ENCODE measurements at places on chromosomes 7 and 10.

DNA sequence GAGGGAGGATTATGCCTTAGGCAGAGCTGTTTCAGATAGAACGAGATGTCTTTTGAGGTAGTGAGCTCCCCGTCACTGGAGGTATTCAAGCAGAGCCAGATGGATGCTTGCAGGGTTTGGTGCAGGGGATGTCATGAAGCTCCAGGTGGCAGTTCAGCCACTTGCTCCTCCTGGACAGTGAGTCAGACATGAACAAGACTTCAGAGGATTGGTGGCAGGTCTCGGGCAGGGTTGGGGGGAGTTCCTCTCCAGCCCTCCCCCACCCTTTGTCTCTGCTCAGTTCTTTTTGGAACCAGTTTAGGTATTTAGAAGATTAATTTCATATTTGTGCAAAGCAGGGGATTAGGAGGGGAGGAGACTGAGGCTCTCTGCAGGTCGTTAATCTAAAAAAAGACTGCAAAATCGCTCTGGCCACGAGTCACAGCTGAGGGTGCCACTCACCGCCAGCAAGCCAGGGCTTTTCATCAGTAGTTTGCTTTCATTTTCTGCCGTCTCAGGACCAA lies 21.5 kb upstream of the MYL10 start:
- DNase-seq = no peak

DNA sequence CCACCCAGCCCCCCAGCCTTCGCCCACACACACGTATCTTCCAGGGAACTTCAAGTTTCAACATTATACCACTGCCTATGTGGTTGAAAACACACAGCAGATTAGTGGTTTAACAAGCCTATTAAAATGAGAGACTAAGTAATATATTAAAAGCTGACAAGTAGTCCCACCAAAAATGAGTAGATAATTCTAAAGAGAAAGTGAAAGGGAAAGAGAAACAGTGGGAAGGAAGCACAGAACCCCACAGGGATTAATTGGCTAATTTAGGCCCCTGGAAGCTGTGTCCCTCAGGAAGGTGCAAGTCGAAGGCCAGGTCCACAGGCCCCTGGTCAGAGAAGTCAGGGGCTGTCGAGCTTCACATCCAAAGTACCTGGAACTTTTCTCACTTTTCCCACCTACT lies 210.5 kb upstream of the YAE1 start:
- no peak for DNase-seq

- no peak for DNase-seq
These were observed 69.9 kb upstream of the FGL2 start for GRCh38 chr7:77269360-77270093.

GRCh38 chr7:80488406-80488805 lies 23.5 kb downstream of the GNAT3 start:
- DNase-seq = no peak

DNA sequence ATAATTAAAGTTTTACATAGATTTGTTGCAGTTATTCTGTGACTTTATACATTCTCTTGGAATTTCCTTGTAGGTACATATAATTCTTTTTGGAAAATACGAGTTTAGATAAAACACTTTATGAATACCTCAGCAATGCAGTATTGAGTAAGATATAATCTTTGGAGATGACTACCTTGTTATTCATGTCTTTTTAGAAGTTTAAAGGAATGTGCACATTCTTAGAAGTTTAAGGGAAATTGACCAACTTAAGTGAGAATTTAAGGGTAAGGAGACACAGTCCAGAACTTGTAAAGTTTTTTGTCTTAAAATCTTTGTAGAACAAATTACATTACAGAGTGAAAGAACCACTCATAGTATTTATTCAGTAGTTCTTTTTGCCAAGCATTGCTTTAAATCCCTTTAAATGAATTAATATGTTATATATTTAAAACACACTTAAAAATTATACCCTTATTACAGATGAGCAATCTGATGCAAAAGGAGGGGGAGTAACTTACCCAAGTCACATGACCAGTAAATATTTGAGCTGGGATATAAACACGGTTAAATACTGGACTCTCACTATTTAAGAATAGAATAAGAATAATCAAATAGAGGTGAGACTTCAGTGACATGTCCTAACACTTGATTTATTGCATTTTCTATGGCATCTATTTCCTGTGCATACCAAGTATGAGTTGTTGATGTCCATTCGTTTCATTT lies 139.5 kb upstream of the FERD3L start:
- DNase-seq = no peak

GRCh38 chr10:127797339-127797738 lies 60.4 kb downstream of the FOXI2 start:
- DNase-seq = no peak

DNA sequence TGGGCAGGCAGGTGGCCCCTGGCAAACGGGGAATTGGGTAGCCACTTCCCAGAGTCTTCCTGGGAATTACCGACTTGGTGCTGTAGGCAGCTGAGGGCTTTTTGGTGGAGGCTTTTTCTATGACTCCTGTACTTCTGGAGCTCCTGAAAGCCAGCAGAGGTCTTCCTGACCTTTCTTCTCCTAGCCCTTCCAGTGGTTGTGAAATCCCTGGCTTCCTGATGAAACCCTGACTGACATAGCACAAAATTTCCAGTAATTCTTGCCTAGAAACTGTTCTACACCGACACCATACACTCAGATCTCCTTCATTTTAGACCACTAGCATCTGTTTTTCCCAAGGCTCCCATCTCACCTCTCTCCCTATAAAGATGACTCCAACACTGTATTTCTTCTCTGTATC lies 120.2 kb downstream of the STRA8 start:
- DNase-seq = no peak

- no peak for DNase-seq
These were observed 11.7 kb upstream of the MTERF1 start for GRCh38 chr7:91892099-91892705.

DNA sequence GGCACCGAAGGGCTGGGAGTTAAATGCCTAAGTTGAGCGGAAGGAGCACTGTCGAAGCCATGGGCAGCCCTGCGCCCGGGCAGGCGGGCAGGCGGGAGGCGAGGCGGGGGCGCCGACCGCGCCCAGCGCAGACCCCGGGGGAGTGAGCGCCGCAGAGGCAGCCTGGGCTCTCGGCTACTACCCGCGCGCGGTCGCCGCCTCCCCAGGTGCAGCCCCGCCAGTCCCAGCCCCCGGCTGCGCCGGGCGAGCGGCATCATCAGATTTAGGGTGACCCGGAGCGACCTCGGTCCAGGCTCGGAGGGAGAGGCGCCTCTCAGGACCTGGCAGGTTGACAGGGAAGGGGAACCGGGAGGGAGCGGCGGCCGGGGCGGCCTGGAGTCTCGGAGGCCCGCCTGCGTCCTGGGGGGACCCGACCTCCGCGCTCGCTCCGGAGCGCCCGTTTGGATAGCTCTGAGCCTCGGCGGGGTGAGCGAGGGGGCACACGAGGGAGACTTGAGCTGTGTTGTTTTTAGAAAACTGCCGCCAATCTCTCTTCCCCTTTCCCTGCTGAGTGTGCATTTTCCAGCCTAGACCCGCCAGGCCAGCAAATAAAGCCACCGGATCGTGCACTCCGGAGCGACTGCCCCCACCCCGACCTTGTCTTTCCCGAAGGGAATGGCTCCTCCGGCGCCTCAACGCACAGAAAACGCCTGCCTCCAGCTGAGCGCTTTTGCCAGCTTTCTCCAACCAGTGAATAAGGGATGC lies 2.3 kb upstream of the NRP1 start:
- no peak for DNase-seq

DNA sequence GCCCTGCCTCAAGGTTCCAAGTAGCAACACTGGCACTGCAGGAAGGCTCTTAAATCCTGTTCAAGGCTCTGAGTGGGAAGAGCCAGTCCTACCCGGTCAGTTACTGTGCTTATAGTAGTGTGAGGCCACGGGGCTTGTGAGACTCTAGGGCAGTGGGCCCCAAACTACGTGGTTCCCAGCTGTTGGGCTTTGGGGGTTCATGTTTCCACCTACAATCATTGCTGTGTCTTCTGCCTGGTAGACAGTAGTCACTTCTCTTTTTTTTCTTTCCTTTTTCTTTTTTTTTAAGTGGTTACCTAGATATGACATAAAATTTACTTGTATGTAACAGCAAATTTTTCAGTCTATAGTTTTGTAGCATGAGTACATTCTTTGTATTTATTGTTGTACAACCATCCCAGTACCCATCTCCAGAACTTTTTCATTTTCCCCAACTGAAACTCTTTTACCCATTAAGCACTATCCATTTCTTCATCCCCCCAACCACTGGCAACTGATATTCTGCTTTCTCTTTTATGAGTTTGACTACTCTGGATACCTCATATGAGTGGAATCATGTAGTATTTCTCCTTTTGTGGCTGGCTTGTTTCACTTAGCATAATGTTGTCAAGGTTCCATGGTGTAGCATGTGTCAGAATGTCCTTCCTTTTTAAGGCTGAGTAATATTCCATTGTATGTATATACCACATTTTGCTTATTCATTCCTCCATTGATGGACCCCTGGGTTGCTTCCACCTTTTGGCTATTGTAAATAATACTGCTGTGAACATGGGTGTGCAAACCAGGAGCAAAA lies 7.7 kb downstream of the UBTD1 start:
- no peak for DNase-seq

DNA sequence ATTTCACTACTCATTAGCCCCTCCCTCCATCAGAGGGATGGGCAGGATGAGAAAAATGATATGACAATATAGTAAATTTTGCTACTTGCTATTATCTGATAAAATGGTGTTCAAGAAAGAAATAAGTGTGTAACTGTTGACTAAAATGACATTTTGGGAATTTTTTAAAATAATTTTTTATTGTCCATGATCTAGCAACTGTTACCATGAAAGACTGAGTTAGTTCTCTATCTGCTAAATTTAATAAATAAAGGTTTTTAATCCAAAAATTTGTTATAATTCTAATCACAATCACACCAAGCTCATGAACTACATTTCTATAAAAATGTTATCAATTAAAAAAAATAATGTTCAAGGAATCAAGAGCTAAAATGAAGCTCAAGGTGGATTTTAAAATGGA lies 28.7 kb upstream of the EPC1 start:
- no peak for DNase-seq

DNA sequence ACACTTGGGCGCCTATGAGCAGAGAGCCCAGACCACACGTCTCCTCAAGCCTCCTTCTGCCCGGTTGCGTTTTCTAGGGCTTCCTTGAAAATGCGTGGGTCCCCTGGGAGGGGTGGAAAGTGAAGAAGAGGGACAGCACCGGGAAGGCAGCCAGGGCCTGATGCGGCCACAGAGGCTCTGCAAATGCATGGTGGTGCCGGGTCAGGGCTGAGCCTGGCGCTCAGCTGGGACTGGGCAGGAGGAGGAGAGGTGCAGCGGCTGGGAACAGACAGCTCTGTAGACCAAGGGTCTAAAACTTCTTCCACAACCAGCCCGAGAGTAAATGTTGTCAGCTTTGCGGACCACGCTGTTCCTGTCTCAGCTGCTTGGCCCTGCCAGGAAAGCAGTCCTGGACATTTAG lies 1.6 kb downstream of the DPYSL4 start:
- DNase-seq = no peak

GRCh38 chr10:9510626-9511025 lies 1456.1 kb downstream of the GATA3 start:
- DNase-seq = no peak

DNA sequence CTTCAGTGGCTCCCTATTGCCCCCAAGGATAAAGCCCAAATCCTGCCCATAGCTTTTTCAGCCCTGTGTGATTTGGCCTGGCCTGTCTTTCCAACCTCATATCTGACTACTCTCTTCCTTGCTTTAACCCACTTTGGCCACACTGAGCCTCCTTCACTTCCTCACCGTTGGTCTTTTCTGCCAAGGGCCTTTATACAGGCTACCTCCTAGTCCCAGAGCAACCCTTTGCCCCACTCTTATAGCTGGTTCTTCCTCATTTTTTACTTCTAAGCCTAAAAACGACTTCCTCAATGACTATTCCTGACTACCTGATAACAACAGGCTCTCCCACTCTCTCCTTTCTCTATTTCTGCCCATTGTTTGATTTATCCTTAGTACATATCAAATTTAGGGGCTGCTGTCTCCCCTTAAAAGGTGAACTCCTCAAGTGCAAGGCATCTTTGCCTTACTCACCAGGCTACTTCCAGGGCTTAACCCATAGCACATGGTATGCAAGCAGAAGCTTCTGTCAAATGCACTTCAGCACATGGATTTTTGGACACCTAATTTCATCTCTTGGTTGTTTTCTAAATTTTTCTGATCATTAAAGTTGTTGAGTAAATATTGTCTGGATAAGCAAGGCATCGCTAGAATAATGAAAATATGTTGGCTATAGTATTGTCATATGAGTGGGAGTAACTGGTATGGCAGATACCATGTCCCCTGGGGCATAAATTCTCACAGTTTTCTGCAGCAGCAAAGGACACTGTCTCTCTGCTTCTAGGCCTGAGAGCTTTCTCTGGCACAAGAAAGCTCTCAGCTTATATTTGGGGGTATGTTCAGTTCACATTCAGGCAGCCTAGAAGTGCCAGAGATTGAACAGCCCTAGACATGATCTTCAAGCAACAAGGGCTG lies 201.5 kb upstream of the GPR26 start:
- DNase-seq = no peak
